NCI-H2227 treated with DMSO at 0.1 percent for 48 hours (cell line): ENCODE measurements at places on chromosomes 12 and 14.
A peak's percentile ranks its signal among the peaks of the same experiment; 100 is the strongest.

- no peak for DNase-seq
Measured at GRCh38 chr14:24353559-24354481, 14.0 kb upstream of the RIPK3 start.

GRCh38 chr12:45666816-45667215 is 62.7 kb upstream of the ARID2 start:
- no peak for DNase-seq

DNA sequence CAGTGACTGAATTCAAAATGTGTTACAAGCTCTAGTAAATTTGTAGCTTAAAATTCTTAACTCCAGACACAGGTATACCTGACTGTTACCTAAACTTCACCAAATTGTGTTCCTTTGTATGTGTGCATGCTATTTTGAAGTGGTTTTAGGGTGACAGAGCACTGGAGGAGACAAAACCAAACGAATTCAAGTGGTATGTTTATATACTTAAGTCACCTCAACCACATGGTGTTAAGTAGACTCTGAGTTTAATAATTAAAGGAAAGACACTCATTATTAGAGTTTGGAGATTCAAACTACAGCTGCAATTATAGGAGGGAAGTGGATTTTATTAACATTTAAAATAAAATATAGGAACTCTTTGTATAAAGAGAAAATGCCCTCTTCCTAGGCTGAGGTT is 84.3 kb downstream of the PLCZ1 start:
- no peak for DNase-seq

DNA sequence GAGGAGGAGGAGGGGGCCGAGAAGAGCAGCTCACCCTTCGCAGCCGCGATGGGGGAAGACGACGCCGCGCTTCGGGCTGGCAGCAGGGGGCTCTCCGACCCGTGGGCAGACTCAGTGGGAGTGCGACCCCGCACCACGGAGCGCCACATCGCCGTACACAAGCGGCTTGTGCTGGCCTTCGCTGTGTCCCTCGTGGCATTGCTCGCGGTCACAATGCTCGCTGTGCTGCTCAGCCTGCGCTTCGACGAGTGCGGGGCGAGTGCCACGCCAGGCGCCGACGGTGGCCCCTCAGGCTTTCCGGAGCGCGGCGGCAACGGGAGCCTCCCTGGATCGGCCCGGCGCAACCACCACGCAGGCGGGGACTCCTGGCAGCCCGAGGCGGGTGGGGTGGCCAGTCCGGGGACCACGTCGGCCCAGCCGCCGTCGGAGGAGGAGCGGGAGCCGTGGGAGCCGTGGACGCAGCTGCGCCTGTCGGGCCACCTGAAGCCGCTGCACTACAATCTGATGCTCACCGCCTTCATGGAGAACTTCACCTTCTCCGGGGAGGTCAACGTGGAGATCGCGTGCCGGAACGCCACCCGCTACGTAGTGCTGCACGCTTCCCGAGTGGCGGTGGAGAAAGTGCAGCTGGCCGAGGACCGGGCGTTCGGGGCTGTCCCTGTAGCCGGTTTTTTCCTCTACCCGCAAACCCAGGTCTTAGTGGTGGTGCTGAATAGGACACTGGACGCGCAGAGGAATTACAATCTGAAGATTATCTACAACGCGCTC is 745 bp downstream of the TRHDE start:
- peak; percentile 54 for DNase-seq

GRCh38 chr14:20803223-20803622 is 579 bp upstream of the RNASE1 start:
- no peak for DNase-seq

- no peak for DNase-seq
Measured at GRCh38 chr14:32397861-32398640, 69.0 kb downstream of the AKAP6 start.

DNA sequence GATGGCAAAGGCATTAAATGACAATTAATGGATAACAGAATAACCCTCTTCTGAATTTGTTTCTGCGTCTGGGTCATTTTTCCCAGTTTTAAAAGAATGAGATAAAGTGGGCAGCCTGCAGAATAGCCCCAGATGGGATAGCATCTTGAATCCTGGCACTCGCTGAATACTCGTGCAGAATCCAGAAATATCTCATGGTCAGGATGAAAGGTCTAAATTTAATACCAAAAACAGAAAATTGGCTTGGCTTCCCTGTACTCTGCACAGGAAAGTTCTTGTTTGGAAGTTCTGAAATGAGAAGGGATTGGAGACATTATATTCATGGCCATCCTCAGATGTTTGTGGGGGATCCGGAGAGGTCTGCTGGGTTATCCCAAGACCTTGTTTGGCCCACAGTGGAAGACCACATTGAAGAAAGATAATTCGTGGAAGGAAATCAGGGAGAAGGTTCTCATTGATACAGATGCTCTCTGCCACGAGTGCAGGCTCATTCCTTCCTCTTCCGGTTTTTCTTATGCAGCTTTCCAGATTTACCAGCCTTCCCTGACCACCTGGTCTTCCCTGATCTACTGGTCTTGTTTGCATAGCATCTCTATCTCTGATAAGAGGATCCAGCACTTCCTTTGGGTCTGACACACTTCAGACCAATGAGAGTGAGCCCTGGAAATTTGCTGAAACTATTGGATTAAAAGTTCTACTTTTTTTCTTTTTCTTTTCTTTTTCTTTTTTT is 6.0 kb upstream of the IFT81 start:
- no peak for DNase-seq

- DNase-seq, result no peak
Measured at GRCh38 chr12:57046947-57047890, 2.7 kb downstream of the MYO1A start.

DNA sequence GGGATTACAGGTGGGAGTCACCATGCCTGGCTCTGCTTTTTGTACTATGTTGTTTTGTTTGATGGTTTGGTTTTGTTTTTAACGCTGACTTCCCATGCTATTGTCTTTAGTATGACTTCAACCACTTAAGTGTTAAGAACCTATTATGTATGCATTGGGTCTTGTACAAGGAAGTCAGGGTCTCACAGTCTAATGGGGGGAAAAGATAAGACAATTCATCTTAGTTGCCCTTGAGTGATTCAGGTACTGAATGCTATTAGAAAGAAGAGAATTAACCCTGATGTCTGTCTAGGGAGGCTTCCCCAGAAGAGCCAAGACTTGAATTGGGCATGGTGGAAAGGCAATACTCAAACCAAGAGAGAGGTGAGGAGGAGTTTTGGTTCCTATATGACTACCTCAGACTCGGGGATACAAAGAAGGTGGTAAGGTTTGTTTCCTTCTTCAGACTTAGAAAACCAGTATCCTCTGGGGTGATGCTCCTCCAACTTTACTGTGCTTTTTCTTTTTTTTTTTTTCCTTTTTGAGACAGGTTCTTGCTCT is 64.6 kb downstream of the SUSD6 start:
- no peak for DNase-seq

DNA sequence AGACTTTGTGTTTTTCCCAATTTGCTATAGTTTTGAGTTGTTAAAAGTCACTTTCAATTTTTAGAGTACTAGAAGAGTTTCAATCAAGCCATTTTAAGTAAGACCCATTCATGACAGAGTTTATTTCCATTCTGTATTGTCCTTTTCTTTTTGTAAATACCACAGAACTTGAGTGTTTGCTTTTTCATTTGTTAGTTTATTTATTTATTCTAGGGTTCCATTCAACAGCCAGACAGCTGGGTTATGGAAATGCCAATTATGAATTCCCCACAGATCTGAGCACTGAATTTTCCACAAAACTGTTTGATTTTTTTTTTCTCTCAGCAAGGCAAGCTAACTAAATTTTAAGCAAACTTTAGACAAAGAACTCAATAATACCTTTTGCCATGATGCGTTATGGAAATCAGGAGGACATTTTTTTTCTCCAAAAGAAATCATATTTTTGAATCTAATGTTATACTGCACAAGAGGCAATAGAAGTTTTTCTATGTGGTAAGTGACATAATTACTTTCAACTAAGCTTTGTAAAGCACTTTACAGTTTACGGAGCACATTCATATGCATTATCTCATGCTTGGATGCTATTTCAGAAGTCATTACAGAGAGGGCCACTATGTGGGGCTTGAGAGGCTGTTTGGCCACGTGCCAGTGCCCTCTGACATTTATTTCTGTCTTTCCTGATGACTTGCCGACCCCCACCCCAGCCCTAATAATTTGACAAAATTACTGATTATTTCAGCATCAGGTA is 181.5 kb downstream of the VRK1 start:
- DNase-seq, result peak; percentile 36

GRCh38 chr14:83421711-83422110 is 1888.1 kb upstream of the SEL1L start:
- DNase-seq, result no peak
